ENCODE measurements at places on chromosomes 7 and 10. TPM values are rescaled to one million over a fixed set of nuclear protein-coding genes. Genes with fewer than 3 reads are reported as not detected.
A peak's percentile ranks its signal among the peaks of the same experiment; 100 is the strongest.

DNA sequence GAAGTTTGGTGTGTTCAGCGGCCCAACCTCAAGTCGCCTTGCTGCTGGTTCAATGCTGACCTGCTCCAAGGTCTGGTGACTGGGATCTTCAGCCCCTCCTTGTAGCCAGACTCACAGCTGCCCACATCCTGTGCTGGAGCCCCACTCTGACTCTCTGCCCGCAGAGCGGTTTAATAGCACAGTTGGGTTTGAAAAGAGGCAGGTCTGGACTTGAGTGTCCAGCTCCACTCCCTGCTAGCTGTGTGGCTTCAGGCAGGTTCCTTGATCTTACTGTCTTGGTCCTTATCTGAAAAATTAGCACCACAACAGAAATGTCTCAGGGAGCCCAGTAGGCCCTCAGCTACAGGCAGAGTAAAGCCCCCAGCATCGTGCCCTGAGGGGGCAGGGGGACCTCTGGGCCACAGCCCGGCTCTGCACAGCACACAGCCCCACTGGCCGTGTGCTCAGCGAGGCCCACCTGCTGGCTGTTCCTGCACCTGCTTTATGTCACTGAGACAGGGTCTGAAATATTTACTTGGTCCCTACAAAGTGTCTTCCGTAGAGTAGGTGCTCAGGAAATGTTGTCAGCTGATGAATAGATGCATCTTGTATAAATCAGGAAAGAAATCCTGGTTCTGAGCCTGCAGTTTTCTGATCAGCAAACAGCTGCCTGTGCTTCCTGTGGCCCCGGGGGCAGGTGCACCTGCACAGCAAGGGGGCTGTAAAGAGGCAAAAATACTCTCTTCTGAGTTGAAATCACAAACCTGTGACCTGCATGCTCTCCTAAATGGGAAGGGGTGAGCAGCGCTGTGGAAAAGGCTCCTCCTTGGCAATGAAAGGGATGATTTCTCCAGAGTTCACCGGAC is 155.5 kb downstream of the SVIL start:
- no peak for DNase-seq

GRCh38 chr10:31920538-31920937 is 8.1 kb downstream of the ARHGAP12 start:
- no peak for DNase-seq

GRCh38 chr10:114021154-114021553 is 22.5 kb upstream of the ADRB1 start:
- DNase-seq: no peak

- no peak for DNase-seq
Observed at GRCh38 chr10:91339729-91340128, 70.4 kb upstream of the HECTD2 start.

- DNase-seq: no peak
Observed at GRCh38 chr10:3407208-3407607, 234.6 kb upstream of the PITRM1 start.

DNA sequence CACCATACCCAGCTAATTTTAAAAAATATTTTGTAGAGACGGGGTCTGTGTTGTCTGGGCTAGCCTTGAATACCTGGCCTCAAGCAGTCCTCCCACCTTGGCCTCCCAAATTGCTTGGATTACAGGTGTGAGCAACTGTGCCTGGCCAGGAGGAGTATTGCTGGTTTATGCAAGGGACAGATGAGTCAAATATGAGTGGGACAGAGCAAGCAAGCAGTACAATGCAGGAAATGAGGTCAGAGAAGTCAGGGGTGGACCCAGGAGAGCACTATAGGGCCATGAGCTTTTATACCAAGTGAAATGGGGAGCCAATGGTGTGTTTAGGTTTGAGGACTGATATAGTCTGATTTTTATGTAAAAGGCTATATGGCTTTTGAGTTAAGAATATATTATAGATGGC is 6.3 kb downstream of the TSPAN13 start:
- no peak for DNase-seq

DNA sequence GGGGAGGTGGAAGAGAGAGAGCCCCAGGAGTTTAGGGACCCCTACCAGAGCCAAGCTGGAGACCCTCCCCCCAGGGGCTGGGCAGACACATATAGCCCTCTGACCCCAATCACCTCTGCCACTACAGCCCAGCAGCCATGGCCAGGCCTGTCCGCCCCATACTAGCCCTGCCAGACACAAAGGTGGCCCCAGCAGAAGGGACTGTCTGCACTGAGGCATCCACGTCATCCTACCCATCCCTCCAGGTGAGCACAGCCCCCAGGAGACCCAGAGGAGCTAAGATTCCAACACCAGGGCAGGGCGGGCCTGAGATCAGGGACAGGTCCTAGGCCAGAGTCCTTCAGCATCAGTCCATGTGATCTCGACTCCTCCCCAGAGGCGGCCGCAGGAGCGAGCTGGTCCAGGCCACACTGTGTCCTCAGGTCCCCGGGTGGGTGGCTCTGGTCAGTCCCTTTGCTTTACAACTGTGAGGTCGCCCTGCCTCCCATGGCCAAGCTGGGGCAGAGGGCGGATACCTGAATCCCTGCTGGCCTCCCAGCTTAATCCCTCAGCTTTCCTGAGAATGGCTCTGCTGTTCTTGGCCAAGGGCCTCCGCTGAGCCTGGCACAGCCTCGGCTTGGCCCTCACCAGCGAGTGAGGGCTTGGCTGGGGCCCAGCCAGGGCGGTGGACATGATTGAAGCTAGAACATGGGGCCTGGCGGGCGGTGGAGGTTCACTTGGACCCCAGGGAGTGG is 14.3 kb upstream of the ELN start:
- DNase-seq: no peak

GRCh38 chr10:78516756-78517155 is 483.1 kb downstream of the RPS24 start:
- no peak for DNase-seq

- peak; percentile 1 for DNase-seq
Observed at GRCh38 chr7:15546272-15546792, 15.5 kb downstream of the AGMO start.

GRCh38 chr7:115754226-115754625 is 276.3 kb downstream of the TFEC start:
- DNase-seq: no peak

DNA sequence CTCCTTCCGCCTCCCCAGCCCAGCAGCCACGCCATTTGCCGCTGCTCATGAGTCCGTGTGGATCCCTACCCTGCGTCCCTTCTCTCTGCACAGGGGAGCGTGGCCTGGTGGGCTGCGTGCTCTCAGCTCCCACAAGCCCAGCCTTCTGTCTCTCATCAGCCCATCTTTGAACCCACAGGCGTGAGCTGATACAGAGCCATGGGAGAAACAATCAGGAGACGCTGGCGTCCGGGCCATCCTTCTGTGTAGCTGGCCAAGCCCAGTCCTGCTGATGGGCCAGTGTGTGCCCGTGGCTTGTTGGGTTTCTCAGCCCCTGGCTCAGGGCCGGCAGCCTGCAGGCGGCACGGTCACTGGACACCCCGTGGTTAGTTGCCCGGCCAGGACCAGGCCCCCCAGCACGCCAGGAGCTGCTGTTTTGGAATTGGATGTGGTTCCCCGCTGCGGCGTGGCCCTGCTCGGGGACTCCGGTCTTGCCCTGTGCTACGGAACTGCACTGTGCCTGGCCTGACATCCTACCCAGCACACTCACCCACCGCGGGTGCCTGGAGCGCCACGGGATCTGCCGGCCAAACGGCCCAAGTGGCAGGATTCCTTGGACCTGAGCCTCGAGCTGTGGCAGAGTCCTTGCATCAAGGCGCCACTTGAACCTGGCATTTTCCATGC is 88.9 kb downstream of the ELFN1 start:
- DNase-seq: peak; percentile 43

DNA sequence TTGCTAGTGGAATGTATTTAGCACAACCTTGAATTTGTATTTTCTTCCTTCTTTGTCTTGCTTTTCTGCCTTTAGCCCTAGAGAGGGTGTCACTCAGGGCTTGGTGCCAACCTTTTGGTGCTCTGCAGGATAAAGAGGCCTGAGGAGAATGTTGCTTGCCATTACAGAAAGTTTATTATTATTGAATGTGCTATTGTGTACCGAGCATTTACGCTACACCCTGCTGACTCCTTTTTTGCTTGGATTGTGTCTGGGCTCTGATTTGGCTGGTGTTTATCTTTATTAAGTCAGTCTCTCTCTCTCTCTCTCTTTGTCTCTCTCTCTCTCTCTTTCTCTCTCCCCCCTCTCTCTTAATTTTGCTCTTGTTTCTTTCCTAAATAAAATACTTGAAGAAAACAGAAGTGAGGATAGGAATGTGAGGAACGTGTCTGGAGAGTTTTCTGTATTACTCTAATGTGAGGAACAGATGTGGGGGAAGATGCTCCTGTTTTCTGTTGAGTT is 284.4 kb upstream of the PHYHIPL start:
- DNase-seq: no peak

DNA sequence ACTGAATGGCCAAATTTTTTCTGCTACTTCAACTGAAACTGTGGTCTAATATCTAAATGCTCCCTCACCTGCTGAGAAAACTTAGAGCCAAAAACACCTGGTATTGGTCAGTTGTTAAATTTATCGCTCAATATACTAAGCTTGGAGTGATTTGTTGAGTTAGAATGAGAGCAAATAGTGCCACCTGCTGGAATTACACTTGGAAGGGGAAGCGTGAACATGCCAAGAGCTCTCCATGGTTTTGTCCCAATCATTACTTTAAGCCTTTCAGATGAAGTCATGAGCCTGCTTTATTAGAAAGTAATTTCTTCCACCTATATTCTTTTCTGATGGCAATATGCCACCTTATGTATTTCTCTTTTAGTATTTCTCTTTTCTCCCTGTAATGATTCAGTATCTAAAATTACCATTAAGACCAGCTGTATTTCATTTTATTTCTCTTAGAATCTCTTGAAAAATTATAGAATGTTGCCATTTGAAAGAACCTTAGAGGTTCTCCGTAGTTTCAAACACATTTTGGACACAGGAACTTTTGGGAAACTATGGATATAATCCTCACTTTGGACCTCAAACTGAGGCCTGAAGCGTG is 447.8 kb upstream of the C7orf33 start:
- DNase-seq: peak; percentile 52

DNA sequence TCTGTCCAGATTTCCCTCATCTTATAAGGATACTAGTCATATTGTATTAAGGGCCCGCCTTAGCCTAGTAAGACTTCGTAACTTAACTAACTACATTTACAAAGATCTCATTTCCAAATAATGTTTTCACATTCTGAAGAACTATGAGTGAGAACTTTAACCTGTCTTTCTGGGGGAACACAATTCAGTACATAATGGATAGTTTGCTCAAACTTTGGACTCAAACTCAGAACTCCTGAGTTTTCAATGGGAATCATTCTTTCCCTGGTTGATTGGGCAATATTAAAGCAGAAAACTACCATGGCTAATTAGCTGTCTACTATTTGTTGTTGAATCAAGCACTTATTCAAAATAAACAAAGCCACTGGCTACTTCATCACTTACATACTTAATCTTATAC is 522.9 kb downstream of the REEP3 start:
- DNase-seq: no peak

- peak; percentile 94 for DNase-seq
Observed at GRCh38 chr10:72215611-72216549, at the start of the genes ANAPC16 and ASCC1. ANAPC16 (plus strand) TSS chr10:72216012; CDS start chr10:72223915, 7,903 bp downstream. ASCC1 (minus strand) TSS chr10:72216276; CDS start chr10:72213298, 2,978 bp downstream.

NUTM2D gene
- total RNA-seq: 1.4 TPM

- no peak for DNase-seq
Observed at GRCh38 chr7:94420328-94420727, 25.6 kb downstream of the COL1A2 start.

DNA sequence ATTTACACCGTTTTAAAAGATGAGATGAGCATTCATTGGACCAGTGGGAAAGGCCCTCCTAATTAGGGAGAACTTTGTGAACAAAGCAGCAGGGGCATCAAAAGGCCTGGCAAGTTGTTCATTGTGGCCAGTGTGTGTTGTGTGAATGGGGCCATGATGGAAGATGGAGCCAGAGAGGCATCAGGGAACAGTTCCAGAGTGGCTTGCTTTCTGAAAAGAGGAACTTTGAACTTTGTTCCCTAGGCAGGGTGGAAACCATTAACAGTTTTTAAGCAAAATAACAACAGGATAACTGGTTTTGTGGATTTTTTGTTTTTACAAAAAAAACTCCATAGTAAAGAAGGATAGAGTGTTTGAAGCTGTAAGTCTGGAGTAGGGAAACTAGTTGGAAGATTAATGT is 12.5 kb downstream of the SUV39H2 start:
- DNase-seq: no peak

GRCh38 chr10:71443676-71444075 is 47.0 kb downstream of the CDH23 start:
- peak; percentile 79 for DNase-seq

DNA sequence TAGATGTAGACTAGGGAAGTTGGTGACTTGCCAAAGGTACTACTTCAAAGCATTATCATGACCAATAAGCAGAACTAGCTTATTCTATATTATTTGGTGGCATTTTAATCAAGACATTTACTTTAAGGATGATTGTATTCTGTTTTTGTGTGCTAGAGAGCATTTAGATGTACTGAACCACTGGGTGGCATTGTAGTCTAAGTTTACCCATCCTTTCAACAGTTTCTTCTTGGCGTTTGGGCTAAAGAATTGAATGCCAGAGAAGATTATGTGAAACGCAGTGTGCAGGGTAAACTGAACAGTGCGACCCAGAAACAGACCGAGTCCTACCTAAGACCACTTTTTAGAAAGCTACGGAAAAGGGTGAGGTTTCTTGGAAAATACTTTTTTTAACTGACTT is 26.8 kb downstream of the PRPF18 start:
- DNase-seq: no peak

NUDT13 gene
- total RNA-seq: 1.3 TPM

GRCh38 chr7:84105586-84105985 is 89.0 kb downstream of the SEMA3A start:
- no peak for DNase-seq

- DNase-seq: no peak
Observed at GRCh38 chr7:67311901-67312300, 315.3 kb downstream of the TYW1 start.

TMEM213 gene
- total RNA-seq: not detected

DNA sequence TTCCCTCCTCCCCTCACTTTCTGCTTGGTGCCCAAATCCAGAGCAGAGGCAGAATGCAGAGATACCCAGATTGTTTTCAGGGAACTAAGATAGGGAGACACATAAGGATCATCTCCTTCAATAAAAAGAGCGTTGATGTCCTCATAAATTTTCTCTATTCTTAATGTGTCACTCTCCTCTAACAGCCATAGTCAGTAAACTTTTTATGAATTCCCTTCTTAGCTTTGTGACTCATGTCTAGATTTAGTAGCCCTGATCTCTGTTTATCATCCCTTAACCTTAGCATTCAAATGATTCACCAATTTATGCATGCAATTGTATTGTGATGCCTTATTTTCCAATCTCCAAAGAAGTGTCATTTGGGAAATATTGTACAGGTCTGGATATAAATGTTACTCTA is 995.5 kb upstream of the C7orf33 start:
- DNase-seq: no peak

CROT gene
- 0.80 TPM for total RNA-seq

DNA sequence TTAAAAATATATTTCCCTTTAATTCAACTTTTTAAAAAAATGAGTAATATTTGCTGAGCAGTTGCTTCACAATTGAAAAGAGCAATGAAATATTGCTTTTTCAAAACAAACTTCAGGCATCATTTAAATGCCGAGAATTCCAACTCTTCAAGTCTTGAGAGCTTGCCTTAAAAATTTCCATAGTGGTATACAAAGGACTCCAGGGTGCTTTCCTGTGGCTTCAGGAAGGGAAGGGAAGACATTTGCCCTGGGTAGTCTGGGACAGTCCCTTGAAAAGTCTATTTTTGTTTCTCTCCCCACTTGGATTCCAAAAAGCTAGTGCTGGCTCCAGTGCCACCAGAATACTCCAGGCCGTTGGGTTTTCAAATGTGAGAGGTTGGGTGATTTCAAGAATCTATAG is 71.7 kb downstream of the HYCC1 start:
- peak; percentile 8 for DNase-seq

C10orf67 gene
- not detected for total RNA-seq

Data from H7 (cell line).